Fibroblast of skin of right quadriceps (primary cell): ENCODE measurements at places on chromosomes 12 and 14.

GRCh38 chr12:66698558-66698957, 19.7 kb upstream of the GRIP1 start:
- DNase-seq, result no peak

GRCh38 chr12:122978507-122978955, 1.9 kb upstream of the ARL6IP4 start:
- no peak for DNase-seq

- no peak for DNase-seq
These were observed 848.6 kb upstream of the LRFN5 start for GRCh38 chr14:40758076-40758475.

GRCh38 chr12:75783093-75783877, 248.3 kb downstream of the PHLDA1 start:
- DNase-seq, result no peak

DNA sequence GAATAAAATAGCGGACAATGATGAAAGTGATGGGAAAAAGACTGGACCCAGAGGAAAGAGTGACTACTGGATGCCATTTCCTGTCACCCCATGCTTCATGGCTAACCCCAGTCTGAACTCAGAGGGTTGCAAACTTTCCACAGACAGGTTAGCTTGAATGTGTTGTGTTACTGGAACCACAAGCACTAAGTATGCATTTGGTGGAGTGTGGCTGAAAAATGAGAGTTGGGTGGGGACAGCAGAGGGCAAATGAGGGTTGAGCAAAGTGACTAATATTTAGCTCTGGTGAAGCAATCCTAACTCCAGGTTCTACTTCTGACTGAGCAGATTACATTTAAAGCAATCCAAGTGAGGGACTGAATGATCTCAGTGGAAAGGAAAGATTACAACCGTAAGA, 1.6 kb downstream of the SLC16A7 start:
- peak; percentile 97 for DNase-seq

GRCh38 chr14:63542231-63542999, 762 bp downstream of the PPP2R5E start:
- DNase-seq, result peak; percentile 15

- no peak for DNase-seq
These were observed 9.9 kb upstream of the PPP1R13B start for GRCh38 chr14:103857256-103857655.

DNA sequence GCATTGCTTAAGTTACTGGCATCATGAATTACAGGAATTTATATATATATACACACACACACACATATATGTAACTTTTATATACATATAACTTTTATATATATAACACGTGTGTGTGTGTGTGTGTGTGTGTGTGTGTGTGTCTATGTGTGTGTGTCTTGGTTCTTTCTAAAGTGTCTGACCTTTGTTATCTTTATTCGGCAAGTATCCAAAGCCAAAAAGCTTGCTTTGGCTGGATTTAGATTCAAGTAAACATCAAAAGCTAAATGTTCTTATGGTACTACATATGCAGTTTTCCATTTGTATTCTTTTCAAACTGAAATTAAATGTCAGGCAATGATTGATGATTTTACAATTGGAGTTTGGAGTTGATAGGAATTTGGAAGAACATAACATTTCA, 69.9 kb downstream of the SLC16A7 start:
- DNase-seq, result no peak

GRCh38 chr14:55911776-55912175, 206.4 kb upstream of the PELI2 start:
- peak; percentile 56 for DNase-seq

GRCh38 chr12:44674875-44675274, 201.2 kb downstream of the NELL2 start:
- DNase-seq, result no peak

DNA sequence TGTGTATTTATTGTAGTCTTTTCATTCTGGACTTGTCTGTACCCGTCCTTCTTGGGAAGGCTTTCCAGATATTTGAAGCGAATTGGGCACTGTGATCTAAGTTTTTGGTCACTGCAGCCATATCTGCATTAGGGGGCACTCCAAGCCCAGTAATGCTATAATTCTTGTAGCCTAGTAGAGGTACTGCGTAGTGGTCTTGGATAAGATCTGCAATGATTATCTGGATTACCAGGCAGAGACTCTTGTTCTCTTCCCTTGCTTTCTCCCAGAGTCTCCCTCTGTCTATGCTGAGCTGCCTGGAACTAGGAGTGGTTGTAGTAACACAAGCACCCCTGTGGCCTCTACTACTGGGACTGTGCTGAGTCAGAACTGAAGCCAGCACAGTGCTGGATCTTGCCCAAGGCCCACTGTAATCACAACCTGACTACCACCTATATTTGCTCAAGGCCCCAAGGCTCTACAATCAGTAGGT, 30.0 kb downstream of the SLC38A2 start:
- DNase-seq, result peak; percentile 54

DNA sequence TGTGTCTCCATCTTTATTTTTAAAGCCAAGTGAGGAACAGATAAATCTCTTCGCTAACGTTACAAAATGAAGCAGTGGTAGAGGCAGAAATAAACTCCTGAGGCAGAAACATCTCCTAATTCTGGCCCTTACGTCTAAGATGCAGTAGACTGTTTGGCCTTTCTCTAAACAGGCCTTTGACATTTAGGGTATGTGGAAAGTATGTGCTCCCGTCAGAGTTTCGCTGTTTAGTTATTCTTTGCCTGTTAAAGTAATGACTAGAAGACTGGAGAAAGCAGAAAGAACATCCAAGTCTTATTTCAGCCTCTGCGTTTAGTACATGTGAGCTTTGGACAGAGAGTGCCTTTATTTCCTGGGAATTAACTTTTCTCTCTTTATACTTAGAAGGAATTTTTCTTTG, 216.6 kb downstream of the RAD51B start:
- no peak for DNase-seq

DNA sequence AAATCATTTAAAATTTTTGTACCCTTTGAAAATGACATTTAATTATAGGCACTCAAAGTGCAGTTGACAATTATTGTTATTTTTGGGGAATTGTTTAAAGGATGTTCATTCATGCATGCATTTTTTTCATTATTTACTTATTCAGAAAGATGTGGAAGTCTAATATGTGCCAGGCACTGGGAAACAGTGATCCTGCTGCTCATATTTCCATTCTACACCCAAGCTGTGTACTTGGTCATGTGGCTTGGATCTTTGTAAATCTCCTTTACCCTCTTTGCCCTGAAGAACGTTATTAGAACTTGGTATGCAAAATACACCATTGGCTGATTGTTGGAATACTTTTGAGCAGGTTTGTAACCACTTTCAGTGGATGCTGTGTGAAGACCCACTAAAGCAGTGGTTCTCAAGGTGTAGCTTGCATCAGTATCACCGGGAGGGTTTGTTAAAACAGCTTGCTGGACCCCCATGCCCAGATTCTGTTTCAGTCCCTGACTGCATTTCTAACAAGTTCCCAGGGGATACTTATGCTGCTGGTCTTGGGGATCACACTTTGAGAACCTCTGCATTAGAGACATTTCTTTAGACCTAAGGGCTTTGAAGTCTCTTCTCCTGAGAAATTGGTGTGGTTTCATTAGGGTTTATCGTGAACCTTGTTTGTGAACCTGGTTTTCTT, 47.5 kb downstream of the PRKCH start:
- no peak for DNase-seq

DNA sequence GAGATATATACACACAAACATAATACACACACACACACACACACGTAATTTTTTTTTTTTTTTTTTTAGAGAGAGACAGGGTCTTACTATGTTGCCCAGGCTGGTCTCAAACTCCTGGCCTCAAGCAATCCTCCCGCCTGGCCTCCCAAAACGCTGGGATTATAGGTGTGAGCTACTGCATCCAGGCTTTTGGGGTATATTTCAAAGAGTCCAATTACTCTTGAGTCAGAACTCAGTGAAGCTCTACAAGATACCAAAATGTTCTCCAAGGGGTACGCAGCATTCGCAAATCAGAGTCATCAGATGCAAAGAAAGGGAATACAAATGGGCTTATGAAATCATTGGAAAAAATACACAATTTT, 54.0 kb downstream of the PHLDA1 start:
- DNase-seq, result no peak

GRCh38 chr12:2923057-2923456, 32.4 kb downstream of the TULP3 start:
- no peak for DNase-seq

DNA sequence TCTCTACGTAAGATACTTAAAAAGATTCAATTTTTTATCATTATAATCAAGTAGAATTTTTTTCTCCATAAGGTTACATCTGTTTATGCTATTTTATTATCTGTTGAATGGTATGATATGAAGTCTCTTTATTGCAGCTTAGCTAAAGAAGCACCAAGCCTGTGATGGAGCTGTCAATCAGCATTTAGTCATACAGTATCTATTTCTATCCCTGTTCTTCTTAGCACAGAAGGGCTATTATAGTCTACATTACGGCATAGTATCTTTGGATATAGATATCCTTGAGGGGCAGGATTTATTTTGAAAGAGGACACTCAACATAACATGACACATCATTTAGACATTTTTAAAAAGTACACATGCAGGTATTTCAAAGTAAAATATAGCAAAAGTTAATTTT, 277.1 kb downstream of the FOXG1 start:
- DNase-seq, result no peak

DNA sequence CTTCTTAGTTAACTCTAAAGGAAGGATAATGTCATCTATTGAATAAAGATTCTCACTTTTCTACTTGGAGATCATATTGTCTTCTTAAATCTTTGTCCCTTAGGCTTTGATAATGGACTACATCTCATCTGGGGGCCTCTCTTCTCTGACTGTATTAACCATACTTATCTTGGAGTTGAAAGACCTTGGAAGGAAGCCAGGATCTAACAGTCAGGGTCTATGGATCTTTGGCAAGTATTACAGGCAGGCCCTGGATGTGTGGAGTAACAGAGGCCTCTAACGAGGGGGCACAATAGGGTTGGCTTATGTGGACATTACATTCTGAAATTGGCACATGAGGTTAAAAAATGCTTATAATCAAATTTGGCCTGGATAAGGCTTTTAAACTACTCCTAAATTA, 513.8 kb downstream of the NRXN3 start:
- DNase-seq, result no peak

DNA sequence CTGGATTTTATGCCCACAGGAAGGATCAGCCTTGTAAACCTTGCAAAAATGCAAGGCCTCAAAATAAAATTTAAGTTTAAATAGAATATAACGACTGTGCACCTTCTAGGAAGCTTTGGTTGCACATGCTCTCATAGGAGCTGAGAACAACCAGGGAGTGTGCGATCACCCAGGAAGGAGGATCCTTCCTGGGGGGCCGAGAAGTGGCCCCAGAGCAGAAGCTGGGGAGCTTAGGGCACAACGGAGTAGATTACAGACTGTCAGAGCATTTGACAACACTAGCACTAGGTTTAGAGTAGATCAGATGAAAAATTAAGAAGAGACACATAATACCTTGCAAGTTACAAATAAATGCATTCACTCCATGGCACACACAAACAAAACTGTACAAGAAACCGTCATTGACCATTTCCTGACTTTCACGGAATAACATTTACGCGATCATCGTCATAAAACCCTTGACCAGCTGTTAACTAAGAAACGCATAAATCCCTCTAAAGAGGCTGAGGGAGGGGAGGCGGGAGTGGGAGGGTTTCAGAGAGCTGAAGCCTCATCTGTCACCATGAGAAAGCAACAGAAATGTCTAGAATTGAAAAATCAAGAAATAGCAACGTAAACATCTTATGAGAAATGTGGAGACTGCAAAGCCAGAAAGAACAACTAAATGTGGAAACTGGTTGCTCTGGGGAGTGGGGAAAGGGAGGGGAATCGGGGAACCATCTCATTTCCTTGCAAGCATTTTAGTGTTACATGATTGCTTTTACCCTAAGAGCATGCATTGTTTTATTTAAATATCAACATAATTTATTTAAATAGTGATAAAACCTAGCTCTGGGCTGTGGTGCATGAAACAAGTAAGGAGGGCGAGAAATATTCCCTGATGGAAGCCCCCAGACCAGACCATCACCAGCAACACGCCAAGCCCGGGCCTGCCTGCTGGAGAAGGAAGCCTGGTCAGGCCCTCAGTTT, 13.1 kb upstream of the CCDC85C start:
- DNase-seq, result no peak

- DNase-seq, result no peak
These were observed 38.5 kb downstream of the TMEM120B start for GRCh38 chr12:121751034-121751433.

DNA sequence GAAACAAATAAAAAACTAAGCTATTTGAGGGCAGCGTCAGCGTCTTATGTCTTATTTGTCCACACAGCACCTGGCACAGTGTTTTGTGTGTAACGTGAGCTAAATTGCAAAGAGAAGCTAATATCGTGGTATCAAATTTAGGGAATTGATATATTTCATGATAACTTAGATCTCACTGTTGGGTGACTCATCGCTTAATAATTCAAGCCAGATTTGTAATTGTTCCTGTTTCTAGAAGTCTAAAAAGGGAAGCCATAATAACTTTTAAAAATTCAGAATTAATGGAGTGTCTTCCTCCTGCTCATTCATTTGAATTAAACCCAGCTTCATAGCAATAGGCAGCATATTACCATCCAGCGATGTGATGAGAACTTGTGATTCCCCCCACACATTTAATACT, 214.7 kb downstream of the PDZRN4 start:
- no peak for DNase-seq

DNA sequence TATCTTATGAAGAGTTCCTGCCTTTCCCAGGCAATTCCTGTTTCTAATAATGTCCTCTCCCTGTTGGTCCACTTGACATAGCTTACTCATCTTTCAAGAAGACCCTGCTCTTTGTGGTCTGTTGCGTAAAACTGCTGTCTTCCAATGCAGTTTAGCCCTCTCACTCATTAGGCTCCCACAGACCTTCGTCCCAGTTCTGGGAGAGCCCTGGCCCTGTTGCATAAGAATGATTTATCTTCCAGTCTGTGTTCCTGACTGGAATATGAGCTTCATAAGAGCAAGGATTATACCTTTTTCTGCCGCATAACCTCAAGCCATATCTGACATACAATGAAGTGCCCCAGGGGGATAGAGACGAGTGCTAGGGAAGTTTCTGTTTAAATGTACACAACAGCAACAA, 365.9 kb upstream of the NOVA1 start:
- DNase-seq, result peak; percentile 57

- DNase-seq, result peak; percentile 34
These were observed 170.8 kb downstream of the TMX1 start for GRCh38 chr14:51410897-51411296.

DNA sequence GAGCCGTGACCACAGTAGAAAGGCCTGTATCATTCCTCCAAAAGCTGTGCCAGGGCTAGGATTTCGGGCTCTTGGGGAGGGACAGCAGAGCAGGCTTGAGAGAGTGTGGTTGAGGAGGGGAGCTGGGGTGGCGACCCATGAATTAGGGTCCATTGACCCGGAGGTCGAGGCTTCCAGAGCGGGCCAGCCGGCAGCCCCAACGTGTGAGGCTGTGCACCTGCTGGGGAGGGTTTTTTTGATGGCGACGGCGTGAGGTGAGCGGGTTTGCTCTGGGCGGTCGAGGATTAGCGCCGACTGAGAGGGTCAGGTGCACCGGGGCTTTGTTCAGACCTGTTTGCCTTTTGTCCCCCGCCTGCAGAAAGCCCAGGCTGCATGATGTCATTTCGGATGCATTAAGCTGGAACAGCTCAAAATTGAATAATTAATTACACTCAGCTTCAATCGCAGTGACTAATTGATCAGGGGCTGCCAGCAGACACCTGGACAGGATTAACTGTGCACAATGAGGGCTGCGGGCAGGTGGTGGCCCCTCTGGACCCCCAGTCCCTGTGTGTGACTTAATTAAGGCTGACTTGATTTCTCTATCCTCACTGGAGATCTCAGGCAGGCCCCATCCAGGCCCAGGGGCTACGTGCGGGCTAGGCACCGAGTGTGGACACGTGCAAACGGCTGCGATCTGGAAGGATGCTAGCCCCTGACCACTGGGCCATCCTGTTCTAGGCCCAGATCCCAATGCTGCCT, 42.1 kb upstream of the MEG3 start:
- DNase-seq, result no peak

GRCh38 chr14:60553808-60554207, 44.9 kb downstream of the SIX6 start:
- peak; percentile 14 for DNase-seq
